Regular cardiac myocyte (primary cell): ENCODE measurements at places on chromosomes 5 and 9. TPM values are rescaled to one million over a fixed set of nuclear protein-coding genes. Genes with fewer than 3 reads are reported as not detected.

Gene KIF4B
- total RNA-seq: under 0.01 TPM in 1 of 2 replicates, not detected in the other

Gene ZBTB34
- 4.8 and 5.1 TPM in 2 replicates for total RNA-seq

Gene LRRC19
- total RNA-seq: not detected in 2 replicates

Gene PLPP1
- total RNA-seq: 42.9 and 122 TPM in 2 replicates

Gene BARX1
- total RNA-seq: under 0.01 TPM in 1 of 2 replicates, not detected in the other

Gene MYOZ3
- total RNA-seq: 0.38 and 0.85 TPM in 2 replicates

Gene DOCK2
- 2.3 and 3.4 TPM in 2 replicates for total RNA-seq

Gene ZNF883
- 1.9 and 6.2 TPM in 2 replicates for total RNA-seq

Gene GFI1B
- not detected in 2 replicates for total RNA-seq

Gene PIP5K1B
- not detected in 2 replicates for total RNA-seq

Gene ARPC5L
- 10.1 and 21.3 TPM in 2 replicates for total RNA-seq

Gene SPATA31D1
- not detected in 2 replicates for total RNA-seq

Gene SLC34A1
- total RNA-seq: not detected in 2 replicates

Gene ADGRD2
- not detected in 2 replicates for total RNA-seq

Gene FAM78A
- total RNA-seq: 0.85 and 1.2 TPM in 2 replicates

Gene ZNF454
- total RNA-seq: 0.96 and 2.0 TPM in 2 replicates

Gene IL9
- not detected in 2 replicates for total RNA-seq

Gene KLHL3
- 2.9 and 3.1 TPM in 2 replicates for total RNA-seq

Gene SLC6A3
- not detected in 2 replicates for total RNA-seq

Gene IFNB1
- total RNA-seq: not detected in 2 replicates

Gene ADAMTS6
- 205 and 208 TPM in 2 replicates for total RNA-seq

Gene PLEKHG4B
- total RNA-seq: 0.28 and 0.38 TPM in 2 replicates

Gene PDGFRB
- 97.2 and 197 TPM in 2 replicates for total RNA-seq

Gene CDKN2A
- total RNA-seq: 8.6 and 17.8 TPM in 2 replicates

Gene HRCT1
- 0.28 and 0.58 TPM in 2 replicates for total RNA-seq
